ENCODE measurements at places on chromosomes 7 and 10. TPM values are rescaled to one million over a fixed set of nuclear protein-coding genes. Genes with fewer than 3 reads are reported as not detected.

The PALD1 gene
- polyA plus RNA-seq, result not detected

The PPP1R17 gene
- polyA plus RNA-seq, result 0.29 TPM

The SPDYE5 gene
- 0.38 TPM for polyA plus RNA-seq

The TMEM176A gene
- not detected for polyA plus RNA-seq
